ENCODE measurements at places on chromosomes 16 and 17.

GRCh38 chr16:4350787-4351659, at the start of gene PAM16:
PAM16 (minus strand) TSS chr16:4351321; CDS start chr16:4351234, 87 bp downstream.
- no peaks in the 10 kb centered on the region for H3K4me1 ChIP-seq
- H3K4me3 ChIP-seq = peak within 1 kb of the TSS; percentile 69
- peak within 1 kb of the TSS; percentile 34 for H3K27ac ChIP-seq
- H3K27me3 ChIP-seq = no peaks in the 10 kb centered on the region
- peak; percentile 98 for DNase-seq

GRCh38 chr17:68095205-68095811, 59.8 kb downstream of the KPNA2 start:
- no peak overlapping the region for H3K27ac ChIP-seq

DNA sequence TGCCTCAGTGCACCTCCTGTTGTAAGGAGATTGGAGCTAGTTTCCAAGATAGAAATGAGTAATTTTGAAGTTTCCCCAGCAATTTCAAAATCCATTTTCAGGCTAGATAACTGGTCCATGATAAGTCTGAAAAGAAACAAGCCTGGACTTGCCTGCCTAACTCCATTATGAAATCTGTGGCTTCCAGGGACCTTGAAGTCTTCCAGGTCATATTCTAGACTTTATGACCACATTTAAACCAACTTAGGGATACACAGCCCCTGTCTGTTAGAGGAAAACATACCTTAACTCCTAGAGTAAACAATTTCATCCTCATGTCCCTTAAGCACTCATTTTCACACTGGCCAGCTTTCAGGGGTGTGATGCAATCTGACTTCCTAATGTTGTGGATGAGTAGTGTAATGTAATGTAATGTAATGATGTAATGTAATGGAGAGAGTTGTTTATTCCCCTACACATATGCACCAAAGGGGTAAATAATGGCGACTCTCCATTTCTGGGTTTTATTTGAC, 96.7 kb upstream of the FAM20A start:
- H3K4me1 ChIP-seq = no peaks in the 10 kb centered on the region

GRCh38 chr16:77974883-77975282, 47.5 kb upstream of the CLEC3A start:
- no peaks in the 10 kb centered on the region for H3K4me1 ChIP-seq
- DNase-seq = no peak
- no peaks in the 10 kb centered on the region for H3K27me3 ChIP-seq
- H3K4me3 ChIP-seq = no peak overlapping the region

DNA sequence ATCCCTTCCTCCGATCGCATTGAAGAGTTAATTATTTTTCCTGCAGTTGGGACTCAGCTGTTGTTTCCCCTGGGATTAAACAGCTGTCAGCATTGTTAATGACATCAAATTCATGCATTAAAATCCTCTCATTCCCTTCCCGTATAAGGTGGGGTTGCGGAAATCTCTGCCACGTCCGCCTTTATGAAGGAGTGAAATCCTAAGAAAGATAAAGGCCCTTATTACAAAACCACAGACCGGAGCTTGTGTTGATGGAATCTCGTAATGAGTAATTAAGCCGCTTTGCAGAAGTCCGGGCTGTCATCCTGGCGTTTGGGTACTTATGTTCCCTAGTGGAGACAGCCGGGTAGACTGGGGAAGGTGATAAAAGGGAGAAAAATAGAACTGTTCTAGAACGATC, 627.6 kb downstream of the MAF start:
- H3K27me3 ChIP-seq = no peaks in the 10 kb centered on the region
- no peak overlapping the region for H3K4me3 ChIP-seq
- no peaks in the 10 kb centered on the region for H3K36me3 ChIP-seq
- no peaks in the 10 kb centered on the region for H3K4me1 ChIP-seq
- H3K27ac ChIP-seq = no peak overlapping the region

DNA sequence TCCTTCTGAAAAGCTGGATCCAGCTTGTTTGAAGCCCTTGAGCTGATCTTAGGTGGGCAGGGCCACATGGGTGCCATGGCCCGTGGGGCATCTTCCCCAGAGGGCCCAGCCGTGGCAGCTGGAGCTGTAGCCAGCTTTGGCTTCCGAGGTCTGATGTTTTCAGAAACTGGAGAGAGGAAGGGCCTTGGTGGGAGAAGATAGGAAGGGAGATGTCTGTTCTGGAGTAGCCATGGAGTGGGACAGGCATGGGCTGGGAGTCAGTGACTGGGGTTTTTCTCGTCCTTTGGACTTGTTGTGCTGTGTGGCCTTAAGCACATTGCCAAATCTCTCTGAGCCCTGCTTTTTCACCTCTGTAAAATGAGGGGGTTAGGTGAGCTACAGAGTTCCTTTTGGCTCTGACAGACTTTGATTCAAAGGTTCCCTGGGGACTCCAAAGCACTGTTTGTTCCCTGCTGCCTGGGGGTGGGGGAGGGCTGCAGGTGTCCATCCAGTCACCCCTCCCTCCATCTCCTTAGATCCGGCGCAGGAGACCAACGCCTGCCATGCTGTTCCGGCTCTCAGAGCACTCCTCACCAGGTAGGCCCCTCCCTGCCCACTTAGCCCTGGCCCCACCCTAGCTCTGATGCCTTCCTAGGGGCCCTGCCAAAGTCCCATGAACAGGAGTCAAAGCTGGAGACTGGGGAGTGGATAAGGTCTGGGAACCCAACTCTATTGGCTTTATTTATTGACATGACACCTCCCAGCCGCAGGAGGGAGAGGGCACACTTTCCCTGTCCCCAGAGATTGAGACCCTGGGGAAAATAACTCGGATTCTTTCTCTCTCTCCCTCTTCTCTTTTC, 2.1 kb downstream of the PPP1R1B start:
- no peak overlapping the region for H3K4me3 ChIP-seq
- no peaks in the 10 kb centered on the region for H3K4me1 ChIP-seq
- no peaks in the 10 kb centered on the region for H3K27me3 ChIP-seq
- no peak overlapping the region for H3K27ac ChIP-seq
- H3K36me3 ChIP-seq = no peaks in the 10 kb centered on the region
- no peak for DNase-seq

- no peaks in the 10 kb centered on the region for H3K36me3 ChIP-seq
- H3K4me1 ChIP-seq = peaks cover 4% of the 10 kb centered on the region
- no peak overlapping the region for H3K27ac ChIP-seq
- no peak overlapping the region for H3K4me3 ChIP-seq
- DNase-seq = peak; percentile 80
Observed at GRCh38 chr17:59848778-59849177, 44.0 kb downstream of the TUBD1 start.

- H3K4me3 ChIP-seq = no peak within 1 kb of the TSS
- DNase-seq = no peak
- no peaks in the 10 kb centered on the region for H3K27me3 ChIP-seq
Observed at GRCh38 chr16:3187798-3188674, at the start of gene OR1F1. OR1F1 (plus strand) TSS chr16:3188204.
